ENCODE measurements at places on chromosomes 2 and 18.
A peak's percentile ranks its signal among the peaks of the same experiment; 100 is the strongest.

GRCh38 chr2:140863713-140864112, 1267.1 kb downstream of the LRP1B start:
- no peak for DNase-seq

GRCh38 chr2:222180619-222181018, 118.2 kb downstream of the PAX3 start:
- DNase-seq: no peak

- no peak for DNase-seq
Observed at GRCh38 chr2:43073401-43073825, 153.0 kb downstream of the ZFP36L2 start.

DNA sequence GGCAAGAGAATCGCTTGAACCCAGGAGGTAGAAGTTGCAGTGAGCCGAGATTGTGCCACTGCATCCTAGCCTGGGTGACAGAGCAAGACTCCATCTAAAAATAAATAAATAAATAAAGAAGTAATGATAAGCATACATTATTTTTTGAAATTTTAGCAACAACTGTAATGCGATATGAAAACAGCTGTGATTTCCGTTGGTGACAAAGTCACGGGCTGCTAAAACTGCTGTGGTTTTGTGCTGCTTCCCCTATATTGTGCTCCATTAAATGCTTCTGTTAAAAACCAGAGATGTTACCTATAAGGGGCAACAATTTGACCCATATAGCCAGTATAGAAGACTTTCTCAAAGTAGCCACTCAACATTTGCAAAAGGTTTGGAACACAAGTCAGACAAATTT, 8.3 kb downstream of the TRIM54 start:
- DNase-seq: no peak

GRCh38 chr2:150705357-150705756, 217.9 kb upstream of the RND3 start:
- no peak for DNase-seq

DNA sequence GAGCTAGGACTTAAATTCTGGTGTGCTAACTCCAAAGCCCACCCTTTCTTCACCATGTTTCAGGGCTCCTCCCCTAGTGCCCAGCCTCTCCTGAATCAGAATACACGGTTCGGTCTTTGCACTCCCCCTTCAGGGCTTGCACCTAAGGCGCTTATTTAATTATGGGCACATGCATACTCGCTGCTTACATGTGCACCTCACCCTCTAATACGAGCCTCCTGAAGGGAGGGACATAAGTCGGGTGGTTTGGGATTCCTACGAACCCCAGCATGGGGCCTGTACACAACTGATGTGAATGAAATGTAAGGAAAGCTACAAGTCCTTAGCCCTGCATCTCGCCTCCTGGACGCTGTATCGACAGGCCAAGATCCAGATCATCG, 435 bp downstream of the IFT172 start:
- no peak for DNase-seq

- DNase-seq: no peak
Observed at GRCh38 chr18:27005589-27005988, 140.1 kb upstream of the AQP4 start.

DNA sequence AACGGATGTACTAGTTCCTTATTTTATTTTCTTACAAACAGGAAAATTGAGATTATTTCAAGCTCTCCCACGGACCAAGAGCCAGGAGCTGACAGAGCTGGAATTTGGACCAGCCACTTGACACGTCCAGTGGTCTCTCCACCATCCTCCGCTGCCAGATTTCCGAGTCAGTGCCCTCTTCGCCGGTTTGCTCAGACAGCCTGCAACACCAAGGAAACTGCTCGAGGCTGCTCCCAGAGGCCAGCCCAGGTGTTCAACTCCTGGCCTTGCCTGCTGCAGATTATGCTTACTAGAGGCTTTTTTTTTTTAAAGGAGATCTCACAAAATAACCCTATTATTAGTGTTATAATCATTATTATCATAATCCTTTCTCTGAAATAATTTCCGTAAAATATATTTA, 779.8 kb downstream of the RNF144A start:
- DNase-seq: no peak

DNA sequence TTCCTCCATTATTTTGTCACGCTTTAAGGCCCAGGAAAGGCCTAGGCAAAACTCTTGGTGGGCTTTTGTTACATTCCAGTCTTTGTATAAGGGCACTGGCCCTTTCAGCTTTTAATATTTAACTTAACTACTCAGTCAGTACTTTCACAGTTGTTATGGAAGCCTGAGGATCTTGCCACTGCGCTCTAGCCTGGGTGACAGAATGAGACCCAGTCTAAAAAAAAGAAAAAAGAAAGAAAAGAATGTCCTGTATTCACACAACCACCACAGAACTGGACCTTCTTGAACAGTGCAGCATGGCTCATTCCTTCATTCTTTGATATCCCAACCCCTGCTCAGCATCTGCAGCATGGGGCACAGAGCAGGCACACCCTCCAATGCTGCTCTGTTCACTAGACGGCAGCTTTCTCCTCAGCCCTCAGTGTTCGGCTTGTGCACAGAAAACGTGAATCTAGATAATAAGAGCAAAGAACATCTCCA, 93.4 kb upstream of the MSH2 start:
- DNase-seq: no peak

GRCh38 chr2:181378491-181378890, 78.7 kb upstream of the ITGA4 start:
- no peak for DNase-seq

- no peak for DNase-seq
Observed at GRCh38 chr2:84477886-84478285, 18.8 kb upstream of the SUCLG1 start.

DNA sequence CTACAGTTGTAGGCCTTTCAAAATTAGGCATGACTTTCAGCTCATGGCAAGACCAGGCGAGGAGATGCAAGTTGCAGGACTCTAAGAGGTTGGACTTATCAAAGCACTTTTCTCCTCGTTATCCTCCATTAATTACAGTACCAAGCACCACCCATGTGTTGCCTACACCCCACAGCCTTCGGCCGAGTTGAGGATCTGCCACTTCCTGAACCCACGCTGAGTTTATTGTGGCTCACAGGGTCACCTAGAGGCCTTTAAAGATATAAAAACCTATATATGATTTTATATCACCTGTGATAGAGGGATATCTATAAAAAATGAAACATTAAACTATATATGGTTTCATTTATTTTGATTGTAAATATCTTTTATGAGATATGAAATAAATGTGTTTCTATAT, 2.6 kb downstream of the UGT1A10 start:
- no peak for DNase-seq

- no peak for DNase-seq
Observed at GRCh38 chr2:176158186-176158591, 1.1 kb downstream of the HOXD3 start.

DNA sequence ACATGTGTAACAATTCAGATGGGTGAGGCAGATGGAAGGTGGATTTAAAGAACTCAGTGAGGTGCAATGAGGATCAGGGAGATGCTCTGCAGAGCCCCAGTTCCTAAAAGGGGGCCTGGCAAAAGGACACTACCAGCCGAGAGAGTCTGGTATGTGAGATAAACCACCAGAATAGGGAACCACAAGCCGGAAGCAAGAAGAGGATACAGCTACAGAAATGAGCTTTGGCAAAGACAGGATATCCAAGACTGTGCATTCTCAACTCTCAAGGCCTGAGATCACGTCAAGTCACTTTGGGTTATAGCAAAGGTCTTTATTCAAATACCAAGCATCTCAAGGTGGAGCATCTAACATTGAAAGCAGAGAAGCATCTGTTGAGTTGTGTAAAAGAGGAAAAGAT, 293.5 kb downstream of the ARHGAP15 start:
- DNase-seq: no peak

GRCh38 chr2:151891566-151892194, 63.5 kb upstream of the ARL5A start:
- DNase-seq: no peak

DNA sequence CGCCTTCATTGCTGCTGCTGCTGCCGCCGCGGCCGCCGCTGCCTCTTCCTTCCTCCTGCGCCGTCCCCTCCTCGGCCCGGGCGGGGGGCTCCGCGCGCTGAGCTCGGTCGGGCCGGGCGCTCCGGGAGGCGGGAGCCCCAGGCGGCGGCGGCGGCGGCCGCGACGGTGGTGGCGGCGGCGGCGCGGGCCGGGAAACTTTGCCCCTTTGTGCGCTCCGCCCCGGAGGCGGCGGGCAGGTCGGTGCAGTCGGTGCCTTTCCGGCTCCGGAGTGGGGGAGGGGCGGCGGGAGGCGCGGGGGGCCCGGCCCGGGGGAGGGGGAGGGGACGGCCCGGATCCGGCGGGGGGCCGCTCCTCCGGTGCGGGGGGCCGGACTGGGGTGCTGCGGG, 205 bp downstream of the TET3 start:
- peak; percentile 59 for DNase-seq

DNA sequence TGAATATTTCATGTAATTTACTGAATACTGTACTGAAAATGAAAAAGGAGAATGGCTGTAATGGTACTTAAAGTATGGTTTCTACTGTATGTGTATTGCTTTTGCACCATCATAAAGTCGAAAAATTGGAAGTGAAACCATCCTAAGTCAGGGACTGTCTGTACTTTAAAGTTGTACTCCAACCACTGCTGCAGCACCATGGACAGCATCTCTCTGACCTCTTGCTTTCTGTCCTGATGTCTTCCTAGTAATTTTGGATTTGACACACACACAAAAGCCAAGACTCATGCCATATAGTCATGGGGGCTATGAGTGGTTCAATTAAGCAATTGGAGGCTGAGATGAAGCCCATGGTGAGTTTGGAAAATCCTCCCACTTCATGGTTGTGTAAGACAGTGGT, 256.3 kb upstream of the PKDCC start:
- DNase-seq: no peak

GRCh38 chr18:37481072-37481471, 84.5 kb downstream of the CELF4 start:
- no peak for DNase-seq

- no peak for DNase-seq
Observed at GRCh38 chr2:72149556-72150156, 2.0 kb upstream of the CYP26B1 start.

GRCh38 chr2:52934920-52935640, 832.5 kb upstream of the CHAC2 start:
- no peak for DNase-seq

- no peak for DNase-seq
Observed at GRCh38 chr2:200454927-200455801, 54.7 kb downstream of the KCTD18 start.

DNA sequence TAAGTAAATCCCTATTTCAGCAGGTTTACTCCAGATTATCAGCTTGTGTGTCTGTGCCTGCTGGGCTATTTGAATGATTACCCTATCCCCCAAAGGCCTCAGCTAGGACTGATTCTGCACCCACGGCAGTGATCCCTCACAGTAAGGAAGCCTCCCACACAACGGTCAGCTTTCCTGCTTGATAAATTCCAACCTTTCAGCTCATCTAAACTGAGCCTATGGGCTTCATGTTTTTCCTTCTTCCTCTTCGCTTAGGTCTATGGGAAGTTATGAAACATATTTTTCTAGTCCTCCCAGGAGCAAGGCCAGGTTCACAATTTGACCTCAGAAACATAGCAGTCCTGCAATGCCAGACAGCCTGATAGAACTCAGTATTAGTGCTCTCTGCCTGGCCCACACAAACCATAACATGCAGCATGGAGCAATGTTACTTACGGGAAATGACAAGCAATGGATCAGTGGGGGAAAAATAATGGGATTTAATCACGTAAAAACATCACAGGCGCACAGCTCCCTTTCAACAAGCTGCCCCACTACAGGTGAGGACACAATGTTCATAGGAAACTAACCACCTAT, 170.9 kb downstream of the ZNF521 start:
- no peak for DNase-seq

GRCh38 chr2:135257383-135258090, 205.4 kb downstream of the RAB3GAP1 start:
- DNase-seq: no peak

DNA sequence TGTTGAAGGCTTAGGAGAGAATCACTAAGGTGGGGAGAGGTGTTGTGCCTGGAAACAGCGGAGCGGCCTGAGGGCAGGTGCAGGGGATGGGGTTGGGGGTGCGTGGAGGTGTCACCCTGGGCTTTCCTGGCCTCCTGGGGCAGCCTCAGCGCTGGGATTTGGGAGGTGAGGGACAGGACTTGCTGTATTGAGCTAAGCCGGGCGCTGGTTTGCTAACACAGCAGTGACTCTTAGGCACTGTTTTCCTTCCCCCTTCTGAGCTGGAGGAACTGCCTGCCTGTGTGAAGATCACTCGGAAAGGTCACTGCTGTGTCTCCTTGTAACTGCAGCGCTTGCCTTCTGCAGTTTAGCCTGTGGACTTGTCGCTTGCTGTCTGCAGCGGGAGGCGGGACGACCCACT, 21.2 kb downstream of the PRELID3A start:
- DNase-seq: no peak

All from activated T-helper 1 cell treated with anti-CD3 and anti-CD28 coated beads, Interleukin-2, amount 50 U/mL, for 16 hours (primary cell).